Lung microvascular endothelial cell (primary cell): ENCODE measurements at places on chromosomes 2 and 18. TPM values are rescaled to one million over a fixed set of nuclear protein-coding genes. Genes with fewer than 3 reads are reported as not detected.

Gene AFTPH
- 23.8 and 35.5 TPM in 2 replicates for total RNA-seq

Gene POTEC
- total RNA-seq: not detected in 2 replicates

Gene NOL4
- not detected in 2 replicates for total RNA-seq

Gene IGFBP2
- 24.0 and 56.2 TPM in 2 replicates for total RNA-seq

Gene POTEJ
- 0.22 and 0.60 TPM in 2 replicates for total RNA-seq

Gene FAM237A
- not detected in 2 replicates for total RNA-seq

Gene MYO3B
- not detected in 2 replicates for total RNA-seq

Gene SRD5A2
- total RNA-seq: not detected in 2 replicates

Gene HOXD10
- 4.0 and 4.4 TPM in 2 replicates for total RNA-seq

Gene PNPT1
- total RNA-seq: 14.4 and 15.9 TPM in 2 replicates

Gene CCDC141
- total RNA-seq: 0.20 and 0.87 TPM in 2 replicates

Gene DAPL1
- total RNA-seq: not detected in 2 replicates

Gene UGT1A8
- total RNA-seq: not detected in 2 replicates

Gene DCDC2C
- total RNA-seq: not detected in 2 replicates

Gene ANKRD62
- not detected in 2 replicates for total RNA-seq

Gene MEIS1
- 8.1 and 8.9 TPM in 2 replicates for total RNA-seq

Gene SLC19A3
- not detected in 2 replicates for total RNA-seq

Gene RAB27B
- total RNA-seq: under 0.01 TPM in 1 of 2 replicates, not detected in the other

Gene TSPYL6
- not detected in 2 replicates for total RNA-seq

Gene THSD7B
- total RNA-seq: not detected in 2 replicates

Gene GDF7
- total RNA-seq: 2.8 and 19.6 TPM in 2 replicates

Gene COL3A1
- total RNA-seq: 2.2 and 6.2 TPM in 2 replicates

Gene CFC1
- not detected in 2 replicates for total RNA-seq

Gene SULT6B1
- not detected in 2 replicates for total RNA-seq

Gene SLC16A14
- under 0.01 TPM in 2 replicates for total RNA-seq

Gene ZNF804A
- under 0.01 TPM in 1 of 2 replicates, not detected in the other for total RNA-seq

Gene MALL
- 13.7 and 46.0 TPM in 2 replicates for total RNA-seq

Gene RNASEH1
- total RNA-seq: 21.8 and 23.4 TPM in 2 replicates

Gene UPP2
- total RNA-seq: not detected in 2 replicates
